ENCODE measurements at places on chromosomes 3 and 15. TPM values are rescaled to one million over a fixed set of nuclear protein-coding genes. Genes with fewer than 3 reads are reported as not detected.

The CNTN4 gene
- 1.6 TPM for total RNA-seq

The ZCWPW2 gene
- total RNA-seq: 0.31 TPM

The BLOC1S6 gene
- 39.7 TPM for total RNA-seq

The HCLS1 gene
- 1.2 TPM for total RNA-seq

The OR5K2 gene
- not detected for total RNA-seq

The SOX14 gene
- total RNA-seq: 0.57 TPM

The UROC1 gene
- total RNA-seq: not detected

The RPLP1 gene
- total RNA-seq: 1,715 TPM
